ENCODE measurements at places on chromosomes 2 and 18.

GRCh38 chr2:198905881-198906612 is 551.7 kb downstream of the SATB2 start:
- DNase-seq, result no peak

- DNase-seq, result no peak
These were observed 940.9 kb downstream of the SLC4A3 start for GRCh38 chr2:220568296-220568695.

DNA sequence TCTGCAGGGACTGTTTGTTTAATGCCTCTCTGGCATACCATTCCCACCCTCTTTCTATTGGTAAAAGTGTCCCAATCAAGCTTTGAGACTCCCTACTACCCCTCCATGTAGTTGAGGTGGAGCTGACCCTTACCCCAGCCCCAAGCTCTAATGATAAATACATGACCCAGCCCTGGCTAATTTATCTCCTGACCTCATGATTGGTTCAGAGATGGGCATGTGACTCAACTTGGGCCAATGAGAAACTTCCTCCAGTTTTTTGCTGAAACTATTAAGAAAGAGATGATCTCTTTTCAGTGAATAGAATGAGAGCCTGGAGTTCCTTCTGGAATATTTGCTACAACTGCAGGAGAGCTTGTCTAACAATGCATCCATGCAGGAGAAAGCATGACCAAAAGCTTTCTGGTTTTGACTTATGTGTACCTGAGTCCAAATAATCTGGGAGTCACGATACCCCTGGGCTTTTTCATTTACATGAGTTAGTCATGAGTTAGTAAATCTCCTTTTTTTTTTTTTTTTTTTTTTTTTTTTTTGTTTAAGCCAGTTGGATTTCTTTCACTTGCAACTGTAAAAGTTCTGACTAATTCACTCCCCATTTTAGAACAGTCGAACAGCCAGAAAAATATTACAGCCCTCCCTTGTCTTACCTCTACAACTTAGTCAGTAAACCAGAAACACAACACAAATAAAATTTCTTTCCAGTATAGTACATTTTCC is 66.5 kb upstream of the TLK1 start:
- DNase-seq, result no peak

DNA sequence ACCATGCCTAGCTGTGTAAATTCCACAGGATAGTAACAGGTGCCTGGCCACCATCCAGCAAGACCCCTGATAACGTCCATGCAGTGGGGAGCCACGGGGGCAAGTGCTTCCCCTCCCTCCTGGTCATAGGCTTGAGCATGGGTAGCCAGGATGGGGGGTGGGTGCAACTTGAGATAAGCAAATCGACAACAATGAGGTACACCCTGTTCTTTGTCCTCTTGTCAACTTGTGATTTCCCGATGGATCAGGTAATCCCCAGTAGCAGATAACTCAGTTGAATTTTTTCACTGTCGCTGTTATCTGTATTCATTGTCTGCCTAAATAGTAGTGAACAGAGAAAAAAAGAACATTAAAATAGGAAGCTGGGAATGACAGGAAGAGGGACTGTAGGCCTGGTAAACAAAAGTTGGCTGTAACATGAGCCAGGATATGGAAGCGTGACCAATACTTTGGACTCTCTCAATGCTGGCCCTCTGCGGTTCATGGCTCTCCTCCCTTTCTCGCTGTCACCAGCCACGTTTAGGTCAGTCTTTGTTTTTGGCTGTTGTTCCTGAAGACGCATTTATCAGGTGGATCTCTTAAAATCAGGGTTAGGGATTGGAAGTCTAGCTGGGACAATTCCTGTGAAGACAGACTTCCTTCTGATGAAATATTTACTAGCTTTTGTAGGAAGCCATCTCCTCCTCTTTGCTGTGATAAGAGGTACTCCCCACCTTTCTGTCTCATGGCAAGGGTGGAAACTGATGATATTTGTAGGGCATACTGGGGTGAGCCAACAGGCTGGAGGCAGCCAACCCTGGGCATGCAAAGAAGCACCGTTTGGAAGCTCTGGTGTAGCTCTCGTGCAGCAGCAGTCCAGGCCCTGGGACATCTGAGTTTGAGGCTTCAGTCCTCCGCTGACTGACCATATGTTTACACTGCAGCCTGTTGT is 42.4 kb downstream of the TCF7L1 start:
- DNase-seq, result no peak

DNA sequence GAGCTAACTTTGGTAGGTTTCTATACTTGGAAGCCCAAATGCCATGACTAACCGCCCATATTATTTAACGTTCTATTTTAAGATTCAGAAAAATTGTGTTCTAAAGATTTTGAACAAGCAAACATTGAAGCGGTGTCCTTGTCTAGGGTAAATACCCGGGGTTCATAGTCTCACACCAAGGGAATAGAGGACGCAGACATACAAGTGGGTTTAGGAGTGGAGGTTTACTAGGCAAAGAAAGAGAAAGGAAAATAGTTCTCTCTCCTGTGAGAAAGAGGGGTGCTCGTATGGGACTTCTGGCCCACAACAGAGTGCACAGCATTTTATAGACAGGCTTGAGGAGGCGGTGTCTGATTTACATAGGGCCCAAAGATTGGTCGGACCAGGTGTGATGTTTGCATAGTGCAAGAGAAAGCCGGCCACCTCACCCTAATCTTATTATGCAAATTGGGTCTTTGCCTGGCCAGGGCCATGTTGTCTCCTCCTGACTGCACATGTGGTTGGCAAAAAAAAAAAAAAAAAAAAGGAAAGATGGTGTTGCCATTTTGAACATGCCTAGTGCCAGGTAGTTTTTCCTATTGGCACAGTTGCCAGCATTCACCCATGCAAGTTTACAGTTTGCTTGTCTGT is 1062.6 kb downstream of the LRP1B start:
- DNase-seq, result no peak

DNA sequence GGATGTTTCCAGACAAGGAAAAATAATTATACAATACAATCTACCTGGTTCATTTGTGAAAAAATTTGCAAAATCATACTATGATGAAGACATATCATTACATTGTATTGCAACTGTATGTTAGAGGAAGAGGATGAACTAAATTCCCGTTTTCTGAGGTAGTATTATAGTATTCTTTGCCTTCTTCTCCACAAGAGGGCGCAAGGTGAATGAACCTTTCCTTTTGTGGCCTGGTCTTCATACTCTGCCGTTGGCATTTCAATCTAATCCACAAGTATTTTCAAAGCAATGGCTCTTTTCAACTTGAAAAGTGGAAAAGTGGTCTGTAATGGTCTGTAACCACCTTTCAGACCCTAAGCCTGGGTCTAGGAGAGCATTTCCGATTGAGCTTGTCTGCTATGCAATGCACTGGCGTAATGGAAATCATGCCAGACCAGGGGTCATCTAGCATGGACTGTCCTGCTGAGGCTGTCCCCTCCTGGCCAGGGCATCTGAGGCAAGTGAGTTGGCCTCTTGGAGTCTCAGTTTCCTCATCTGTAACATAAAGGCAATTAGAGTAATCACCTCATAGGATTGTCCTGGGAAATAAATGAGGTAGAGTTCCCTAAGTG is 30.8 kb upstream of the ZNF396 start:
- no peak for DNase-seq

DNA sequence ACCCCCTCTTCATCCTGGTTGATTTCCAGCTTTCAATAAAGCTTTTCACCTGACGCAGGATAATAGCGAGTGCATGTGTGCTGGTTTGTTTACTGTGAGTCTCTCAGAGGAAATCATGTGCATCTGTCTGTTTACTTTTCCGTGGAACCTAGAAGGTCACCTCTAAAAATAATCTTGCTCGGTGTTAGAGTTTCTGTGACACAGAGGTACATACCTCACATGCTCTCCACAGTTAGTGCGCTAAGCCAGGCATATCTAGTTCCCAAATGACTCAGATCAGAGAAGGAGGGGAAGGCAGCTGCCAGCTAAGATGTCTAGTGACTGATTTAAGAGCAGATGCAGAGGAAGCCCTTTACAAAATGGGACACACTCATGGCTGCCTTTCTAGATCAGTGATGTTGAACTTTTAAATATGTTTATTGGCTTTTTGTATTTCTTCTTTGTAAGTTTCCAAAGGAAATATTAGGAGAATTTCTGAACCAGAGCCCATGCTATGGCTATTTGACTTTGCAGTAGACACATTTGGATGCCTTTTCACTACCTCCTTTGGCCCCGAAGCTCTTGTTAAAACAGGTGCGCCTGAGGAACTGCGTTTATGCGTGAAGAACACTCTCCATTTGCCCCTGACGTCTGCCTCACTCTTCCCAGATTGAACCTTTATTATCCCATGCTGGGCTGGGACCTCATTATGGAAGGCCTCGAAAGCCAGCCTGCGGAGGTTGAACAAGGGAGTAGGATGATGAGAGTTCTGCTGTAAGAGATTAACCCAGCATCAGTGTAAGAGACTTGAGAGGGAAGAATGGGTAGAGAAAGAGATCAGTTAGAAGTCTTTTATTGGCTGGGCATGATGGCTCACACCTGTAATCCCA is 145.6 kb downstream of the FAM161A start:
- no peak for DNase-seq

GRCh38 chr2:207483477-207483876 is 46.3 kb upstream of the CREB1 start:
- DNase-seq, result no peak

- no peak for DNase-seq
These were observed 65.4 kb upstream of the GLS start for GRCh38 chr2:190815226-190815625.

DNA sequence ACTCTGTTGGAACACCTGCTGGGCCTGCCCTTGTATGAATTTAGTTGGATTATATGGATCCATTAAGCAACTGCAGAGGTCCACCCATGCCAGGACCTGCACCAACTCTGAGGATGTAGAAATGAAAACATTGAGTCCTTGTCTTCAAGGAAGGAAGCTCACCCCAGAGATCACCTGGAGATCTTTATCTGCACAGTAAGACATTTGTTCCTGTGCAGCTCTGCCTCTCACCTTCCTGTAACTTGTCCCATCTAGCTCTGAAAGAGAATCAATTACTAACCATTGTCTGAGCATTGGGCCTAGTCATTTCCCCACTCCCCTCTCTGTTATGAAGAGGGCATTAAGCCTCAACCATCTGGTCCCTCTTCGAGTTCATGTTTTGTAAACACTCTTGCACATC is 105.2 kb upstream of the YWHAQ start:
- no peak for DNase-seq

GRCh38 chr18:79869591-79870300 is 72.0 kb downstream of the KCNG2 start:
- DNase-seq, result no peak

- no peak for DNase-seq
These were observed 9.0 kb downstream of the B4GALT6 start for GRCh38 chr18:31675404-31675803.

DNA sequence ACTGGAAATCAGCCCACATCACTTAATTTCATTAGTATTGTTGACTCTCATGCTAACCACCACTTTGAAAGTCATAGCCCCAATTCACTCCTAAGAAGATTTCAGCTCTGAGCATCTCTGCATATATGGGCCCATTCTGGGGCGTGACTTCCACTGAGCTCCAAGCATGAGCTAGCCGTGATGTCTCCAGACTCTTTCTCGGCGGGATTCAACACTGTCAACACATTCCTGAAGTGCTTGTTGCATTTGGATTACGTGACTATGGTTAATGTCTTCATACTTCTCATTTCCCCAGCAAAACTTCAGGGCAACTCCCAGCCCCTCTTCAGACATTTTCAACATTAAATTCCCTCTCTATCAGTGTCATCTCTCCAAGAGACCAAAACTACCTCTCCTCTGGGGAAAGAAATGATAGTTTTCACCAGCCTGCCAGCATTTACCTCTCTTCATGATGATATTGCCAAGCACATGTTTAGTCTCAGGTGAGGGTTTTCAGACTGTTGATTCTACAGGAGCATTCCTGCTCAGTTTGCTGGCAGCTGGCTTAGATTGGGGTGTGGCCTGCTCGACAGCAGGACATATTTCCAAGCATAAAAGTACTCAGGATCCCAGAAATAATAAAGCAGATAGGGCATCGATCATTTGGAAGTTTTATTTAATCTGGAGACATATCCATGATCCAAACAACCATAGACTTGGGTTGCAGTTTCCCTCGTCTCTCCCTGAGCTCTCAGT is 81.7 kb downstream of the FEZ2 start:
- DNase-seq, result no peak

GRCh38 chr2:14925471-14925870 is 293.0 kb downstream of the LRATD1 start:
- no peak for DNase-seq

DNA sequence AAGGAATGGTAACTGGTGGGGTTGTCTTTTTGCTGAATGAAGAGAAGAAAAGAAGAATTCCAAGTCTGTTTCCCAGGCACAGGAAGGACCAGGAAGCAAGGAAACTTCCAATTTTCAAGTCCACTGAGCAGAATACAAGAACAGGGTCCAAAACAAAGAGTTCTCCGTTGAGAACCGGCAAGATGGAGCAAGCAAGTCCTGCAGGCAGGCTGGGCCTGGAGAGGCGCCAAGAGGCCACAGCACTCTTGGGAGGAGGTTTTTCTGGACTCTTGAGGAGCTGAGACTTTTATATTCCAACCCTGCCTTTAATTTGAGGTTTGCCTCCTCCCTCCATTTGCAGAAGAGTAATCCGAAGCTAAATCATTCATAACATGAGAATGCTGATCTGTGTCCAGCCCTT is 224.5 kb downstream of the IKZF2 start:
- DNase-seq, result no peak

GRCh38 chr2:175931805-175932204 is 70.3 kb downstream of the LNPK start:
- DNase-seq, result no peak

GRCh38 chr2:134333646-134334189 is 79.8 kb downstream of the MGAT5 start:
- DNase-seq, result no peak

GRCh38 chr18:67318651-67319050 is 197.9 kb downstream of the DSEL start:
- DNase-seq, result no peak

DNA sequence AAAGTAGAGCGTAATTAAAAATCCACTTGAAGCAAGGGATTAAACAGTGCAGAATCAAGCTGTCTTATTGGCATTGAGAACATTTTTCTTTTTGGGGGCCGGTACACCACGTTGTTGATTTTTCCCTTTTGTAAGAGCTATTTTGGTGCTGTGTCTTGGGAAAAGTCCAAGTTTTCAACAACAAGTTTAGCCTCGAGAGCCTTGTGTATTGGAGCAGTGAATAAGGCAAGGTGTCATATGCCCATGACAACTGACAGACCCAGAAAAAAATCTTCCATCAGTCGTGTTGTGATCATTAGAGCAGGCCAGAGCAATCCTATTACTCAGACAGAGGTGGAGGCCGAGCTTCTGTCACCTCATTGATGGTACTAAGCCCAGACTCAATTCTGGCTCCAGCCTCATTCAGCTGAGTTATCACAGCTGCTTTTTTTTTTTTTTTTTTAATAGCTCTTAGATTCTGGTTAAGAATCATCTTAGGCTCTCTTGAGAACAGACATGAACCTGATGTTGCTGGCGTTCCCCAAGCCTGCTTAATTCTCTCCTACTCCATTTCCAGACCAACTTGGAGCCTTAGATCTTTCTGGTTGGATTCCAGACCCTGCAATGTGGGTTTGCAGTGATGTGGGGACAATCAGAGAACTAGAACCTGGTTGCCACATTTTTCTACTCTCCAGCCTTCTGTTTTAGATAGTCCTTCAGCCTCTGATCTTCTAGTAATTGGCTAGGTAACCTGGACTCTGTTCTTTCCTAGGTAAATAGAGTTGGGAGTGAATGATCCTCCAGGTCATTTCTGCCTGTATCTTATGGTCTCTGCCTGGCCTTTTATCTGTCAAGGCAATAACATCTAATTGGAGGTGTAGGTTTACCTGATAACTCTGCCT is 43.1 kb downstream of the MOGAT1 start:
- DNase-seq, result no peak

GRCh38 chr2:121804340-121804739 is 48.9 kb downstream of the TSN start:
- no peak for DNase-seq

Data from T-helper 1 cell (primary cell).